ENCODE measurements at places on chromosomes 1 and 21. TPM values are rescaled to one million over a fixed set of nuclear protein-coding genes. Genes with fewer than 3 reads are reported as not detected.

DNA sequence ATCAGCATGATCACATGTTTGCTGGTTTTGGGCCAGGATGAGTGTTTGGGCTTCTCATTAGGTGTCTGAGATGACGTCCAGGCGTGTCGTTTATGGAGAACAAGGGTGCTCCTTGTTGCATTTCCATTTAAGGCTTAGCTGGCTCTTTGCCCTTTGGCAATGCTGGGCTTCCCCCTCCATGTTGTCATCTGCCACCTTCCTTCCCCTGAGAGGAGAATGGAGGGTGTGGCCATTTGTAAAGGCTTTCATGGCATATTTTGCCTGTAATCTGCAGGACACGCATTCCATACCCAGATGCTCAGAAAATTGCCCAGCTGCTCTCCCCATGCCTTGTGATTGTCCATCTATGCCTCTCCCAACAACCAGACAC, 27.7 kb downstream of the PKP1 start:
- no peak overlapping the region for H3K4me3 ChIP-seq
- H3K4me1 ChIP-seq = peaks cover 48% of the 10 kb centered on the region
- H3K27ac ChIP-seq = peak overlapping the region; percentile 97
- H3K27me3 ChIP-seq = no peaks in the 10 kb centered on the region
- peak; percentile 94 for DNase-seq
- H3K36me3 ChIP-seq = no peaks in the 10 kb centered on the region

- H3K36me3 ChIP-seq = no peaks in the 10 kb centered on the region
- H3K27ac ChIP-seq = peak within 1 kb of the TSS; percentile 94
- H3K27me3 ChIP-seq = no peaks in the 10 kb centered on the region
- H3K4me1 ChIP-seq = no peaks in the 10 kb centered on the region
- DNase-seq = peak; percentile 71
Measured at GRCh38 chr1:220748089-220748934, at the start of gene MTARC2. Gene MTARC2 (plus strand): TSS chr1:220748322. CDS start chr1:220748532, 210 bp downstream.

The NUF2 gene
- 1.3 TPM for total RNA-seq

The PDC gene
- total RNA-seq = not detected

GRCh38 chr1:245754463-245754961, 599.7 kb downstream of the KIF26B start:
- no peak overlapping the region for H3K4me3 ChIP-seq
- DNase-seq = no peak
- H3K27ac ChIP-seq = no peak overlapping the region
- H3K4me1 ChIP-seq = no peaks in the 10 kb centered on the region
- no peaks in the 10 kb centered on the region for H3K36me3 ChIP-seq

Measured in breast epithelium (tissue), 4 donors.